ENCODE measurements at places on chromosomes 12 and 14.

- DNase-seq = no peak
Observed at GRCh38 chr12:108282676-108283075, 56.4 kb downstream of the CMKLR1 start.

- DNase-seq = peak; percentile 30
Observed at GRCh38 chr12:111598637-111599452, at the start of gene ATXN2. Gene ATXN2, minus strand, starts transcription at chr12:111599315. Its CDS starts 281 bp downstream, at chr12:111599034.

- no peak for DNase-seq
Observed at GRCh38 chr12:103455020-103455763, 40.6 kb downstream of the C12orf42 start.

DNA sequence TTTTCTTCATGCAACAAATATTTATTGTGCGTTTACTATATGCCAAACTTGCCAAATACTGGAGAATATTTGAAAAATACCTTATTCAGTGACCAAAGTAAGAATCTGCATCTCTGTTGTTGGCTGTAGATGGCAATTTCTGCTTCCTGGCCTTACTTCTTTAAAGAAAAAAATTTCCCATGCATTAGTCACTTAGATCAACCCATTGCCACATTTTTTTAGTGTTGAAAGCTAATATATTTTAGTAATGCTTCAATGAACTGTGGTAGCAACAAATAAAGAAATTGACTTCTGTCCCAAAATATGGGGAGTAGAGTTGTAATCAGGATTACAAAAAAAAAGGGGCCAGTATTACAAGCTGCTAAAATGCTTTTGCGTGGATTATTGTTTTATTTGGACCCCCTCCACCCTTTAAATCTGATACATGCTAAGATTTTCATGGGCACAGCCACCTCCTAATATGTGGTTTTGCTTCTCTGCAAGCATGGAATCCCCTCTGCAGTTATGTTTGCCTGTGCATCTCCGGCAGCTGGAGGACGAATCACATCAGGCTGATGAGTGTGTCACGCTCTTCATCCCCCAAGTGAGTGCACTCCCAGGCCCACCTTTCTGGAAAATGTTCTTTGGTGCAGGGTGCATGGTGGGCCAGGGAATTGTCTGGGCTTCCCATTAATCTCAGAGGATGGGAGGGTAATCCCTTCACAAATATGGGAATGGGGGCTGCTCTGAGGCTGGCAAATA lies 38.1 kb upstream of the PTCSC3 start:
- no peak for DNase-seq

GRCh38 chr12:42056130-42056529 lies 88.5 kb downstream of the GXYLT1 start:
- DNase-seq = no peak

GRCh38 chr14:66109426-66109825 lies 376.7 kb upstream of the CCDC196 start:
- DNase-seq = no peak

DNA sequence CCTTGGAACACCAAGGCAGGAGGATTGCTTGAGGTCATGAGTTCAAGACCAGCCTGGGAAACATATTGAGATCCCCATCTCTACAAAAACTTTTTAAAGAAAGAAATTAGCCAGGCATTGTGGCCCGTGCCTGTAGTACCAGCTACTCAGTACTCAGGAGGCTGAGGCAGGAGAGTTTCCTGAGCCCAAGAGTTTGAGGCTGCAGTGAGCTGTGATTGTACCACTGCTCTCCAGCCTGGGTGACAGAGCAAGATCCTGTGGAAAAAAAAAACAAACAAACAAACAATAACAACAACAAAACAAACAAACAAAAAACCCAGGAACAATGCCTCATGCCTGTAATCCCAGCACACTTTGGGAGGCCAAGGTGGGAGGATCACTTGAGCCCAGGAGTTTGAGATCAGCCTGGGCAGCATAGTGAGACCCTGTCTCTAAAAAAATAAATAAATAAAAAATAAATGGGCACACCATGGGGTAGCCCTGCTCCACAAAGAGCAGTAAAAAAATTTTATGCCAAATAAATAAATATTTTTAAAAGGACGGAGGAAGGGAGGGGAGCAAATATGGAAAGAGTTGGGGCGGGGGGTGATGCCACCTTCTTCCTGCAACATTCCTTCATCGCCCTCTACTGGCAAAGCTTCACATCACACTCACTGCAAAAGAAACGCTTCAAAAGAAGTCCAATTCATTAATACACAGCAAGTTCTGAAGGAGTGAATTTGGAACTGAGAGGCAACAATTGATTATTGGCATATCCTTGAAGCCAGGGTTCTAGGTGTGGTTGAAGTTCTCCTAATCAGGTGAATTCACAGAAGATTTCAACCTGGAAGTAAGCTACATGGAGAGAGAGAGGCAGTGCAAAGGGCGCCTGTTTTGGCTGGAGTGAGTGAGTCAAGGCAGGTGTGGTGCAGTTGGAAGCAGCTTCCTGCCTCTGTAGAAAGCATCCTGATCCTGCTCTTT lies 8.8 kb upstream of the GNPTAB start:
- no peak for DNase-seq

GRCh38 chr14:39175445-39176262 lies 600 bp downstream of the PNN start:
- DNase-seq = peak; percentile 56

GRCh38 chr12:112862636-112863290 lies 44.0 kb upstream of the OAS1 start:
- no peak for DNase-seq

GRCh38 chr14:95316821-95317220 lies 2.9 kb downstream of the CLMN start:
- no peak for DNase-seq

GRCh38 chr12:26953447-26953846 lies 15.2 kb downstream of the FGFR1OP2 start:
- DNase-seq = no peak

GRCh38 chr12:3972576-3972975 lies 99.4 kb upstream of the PARP11 start:
- DNase-seq = no peak

DNA sequence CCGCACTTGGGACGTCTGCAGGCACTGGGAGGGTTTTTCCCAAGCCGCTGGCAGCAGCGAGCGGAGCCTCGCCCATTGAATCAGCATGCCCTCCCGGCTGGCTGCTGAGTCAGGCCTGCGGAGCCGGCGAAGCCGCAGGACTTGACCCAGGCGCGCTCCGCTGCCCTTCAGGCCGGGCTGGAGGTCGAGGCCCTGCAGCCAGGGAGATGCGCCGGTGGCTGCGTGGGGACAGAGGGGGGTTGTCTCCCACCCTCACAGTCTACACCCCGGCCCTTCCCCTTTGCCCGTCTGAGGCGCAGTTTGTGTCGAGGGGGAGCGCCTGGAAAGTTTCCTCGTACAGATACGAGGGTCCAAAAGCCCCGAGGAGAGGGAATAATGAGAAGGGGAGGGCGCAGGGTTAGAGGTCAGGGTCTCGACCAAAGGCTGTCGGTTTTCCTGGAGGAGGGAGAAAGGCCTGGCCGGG lies 759 bp upstream of the KLC1 start:
- peak; percentile 54 for DNase-seq

- no peak for DNase-seq
Observed at GRCh38 chr12:122449317-122449716, 26.8 kb upstream of the CLIP1 start.

DNA sequence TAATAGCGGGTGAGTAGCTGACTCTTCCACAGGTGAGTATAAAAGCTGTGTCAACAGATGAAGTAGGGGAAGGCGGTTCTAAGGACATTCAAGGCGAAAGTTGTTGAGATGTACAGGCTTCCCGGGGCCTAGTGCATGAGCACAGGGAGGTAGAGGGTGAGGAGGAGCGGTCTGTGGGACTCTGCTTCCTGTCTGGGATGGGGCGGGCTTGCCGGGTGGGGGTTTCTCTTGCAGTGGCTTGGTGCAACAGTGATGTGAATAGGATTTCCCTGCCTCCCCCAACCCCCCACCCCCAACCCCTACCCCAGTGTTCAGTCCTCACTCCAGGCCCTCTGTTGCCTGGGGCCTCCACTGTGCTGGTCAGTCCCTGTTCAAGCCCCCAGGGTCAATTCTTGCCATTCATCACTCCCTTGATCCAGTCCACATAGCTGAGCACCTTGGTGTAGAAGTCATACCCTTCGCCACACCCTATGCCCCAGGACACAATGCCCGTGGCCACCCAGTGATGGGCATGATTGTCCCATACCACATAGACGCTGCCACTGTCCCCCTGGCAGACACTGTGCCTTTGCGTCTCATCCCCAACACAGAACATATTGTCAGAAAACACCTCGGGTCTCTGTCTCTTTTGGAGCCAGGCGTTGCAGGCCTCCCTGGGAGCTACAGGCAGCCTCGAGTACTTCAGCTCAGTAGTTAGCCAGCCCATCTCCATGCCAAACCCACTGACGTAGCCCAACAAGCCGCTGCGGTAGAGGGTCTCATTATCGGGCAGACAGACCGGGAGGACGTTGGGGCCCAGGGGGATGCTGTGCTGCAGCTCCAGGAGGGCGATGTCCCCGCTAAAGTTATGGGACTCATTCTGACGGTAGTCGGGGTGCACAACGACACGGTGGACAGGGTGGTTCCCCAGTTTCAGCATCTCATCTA lies 4.0 kb upstream of the C1R start:
- DNase-seq = no peak

- no peak for DNase-seq
Observed at GRCh38 chr14:78737601-78738000, 567.4 kb downstream of the NRXN3 start.

GRCh38 chr14:93328546-93328945 lies 4.3 kb downstream of the BTBD7 start:
- DNase-seq = no peak

GRCh38 chr12:76451528-76451927 lies 103.3 kb upstream of the BBS10 start:
- DNase-seq = no peak

GRCh38 chr14:43765474-43765873 lies 741.6 kb downstream of the FSCB start:
- DNase-seq = no peak

DNA sequence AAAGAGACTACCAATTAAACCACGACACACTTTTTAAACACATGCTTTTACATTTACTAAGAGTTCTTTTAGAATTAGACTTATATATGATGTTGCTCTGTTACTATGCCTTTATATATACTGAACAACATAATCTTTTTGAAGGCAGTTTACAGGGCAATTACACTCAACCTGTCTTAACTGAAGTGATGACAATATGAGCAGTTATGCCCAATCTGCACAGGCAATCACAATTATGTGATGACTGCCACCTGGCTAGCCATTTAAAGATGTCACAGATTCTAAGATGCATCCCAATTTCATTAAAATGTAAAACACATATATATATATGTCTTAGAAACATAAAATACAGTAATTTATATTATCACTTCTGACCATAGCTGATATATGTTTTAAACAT lies 112.6 kb downstream of the STXBP6 start:
- DNase-seq = no peak

- no peak for DNase-seq
Observed at GRCh38 chr12:78568321-78569020, 296.1 kb upstream of the SYT1 start.

DNA sequence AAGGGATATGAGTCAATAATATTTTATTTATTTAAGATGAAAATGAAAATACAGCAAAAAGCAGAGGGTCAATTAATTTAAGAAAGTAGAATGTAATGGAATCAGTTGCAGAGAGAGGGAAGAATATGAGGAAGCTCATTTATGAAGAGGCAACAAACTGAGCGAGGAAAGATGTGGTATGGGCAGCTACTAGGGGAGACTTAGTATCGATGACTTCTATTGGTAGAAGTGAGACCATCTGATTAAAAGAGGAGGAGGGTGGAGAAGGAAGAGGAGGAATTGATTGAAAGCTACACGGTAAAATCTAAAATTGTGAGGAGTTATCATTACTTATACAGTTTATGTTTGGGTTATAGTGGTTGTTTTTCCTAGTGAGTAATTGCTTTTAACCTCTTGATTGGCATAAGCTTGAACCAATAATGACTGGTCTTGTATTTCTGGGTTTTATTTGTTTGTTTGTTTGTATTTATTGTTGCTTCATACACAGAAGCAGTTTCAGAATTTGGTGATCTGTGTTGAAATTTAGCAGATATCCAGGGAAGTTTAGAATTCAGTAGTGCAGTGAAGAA lies 121.0 kb downstream of the LRRIQ1 start:
- no peak for DNase-seq

DNA sequence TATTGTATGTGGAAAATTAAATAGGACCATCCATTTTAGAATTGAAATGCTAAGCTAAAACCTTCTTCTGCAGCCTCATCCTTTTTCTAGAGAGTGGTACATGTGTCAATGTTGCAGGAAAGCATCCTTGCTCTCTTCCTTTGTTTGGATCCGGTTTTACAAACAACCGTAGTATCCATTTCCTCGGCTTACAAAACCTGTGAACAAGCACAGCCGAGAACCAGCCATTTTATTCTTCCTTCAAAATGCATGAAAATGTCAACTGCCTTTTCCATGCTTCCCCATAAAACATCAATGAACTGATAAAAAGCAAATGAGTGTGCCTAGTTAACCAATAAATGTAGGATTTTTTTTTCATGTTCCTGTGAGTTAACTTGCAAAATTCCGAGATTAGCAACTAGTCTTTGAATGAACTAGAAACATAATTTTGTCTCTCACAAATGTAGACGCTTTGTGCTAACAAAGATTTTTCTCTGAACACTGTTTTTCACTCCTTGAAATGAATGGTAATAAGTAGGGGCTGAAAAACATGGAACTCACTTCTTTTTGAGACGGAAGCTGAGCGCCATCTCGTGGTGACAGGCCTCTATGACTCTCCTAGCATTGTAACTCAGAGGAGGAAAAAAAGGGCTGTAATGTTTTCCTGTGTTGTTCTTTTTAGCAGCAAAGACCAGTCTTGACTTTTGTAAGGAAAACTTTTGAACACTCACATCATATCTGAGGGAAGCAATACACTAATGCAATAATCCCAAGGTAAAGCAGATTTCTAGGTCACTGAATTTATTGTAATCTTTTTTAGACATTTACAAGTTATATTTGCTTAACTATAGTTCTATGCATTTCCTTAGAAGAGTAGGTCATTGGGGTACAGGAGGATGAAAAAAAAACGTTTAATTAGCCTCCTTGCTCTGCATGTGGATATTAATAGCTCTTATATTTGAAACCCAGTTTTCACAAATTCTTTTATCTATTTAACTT lies 157.4 kb upstream of the FOXG1 start:
- DNase-seq = peak; percentile 65

DNA sequence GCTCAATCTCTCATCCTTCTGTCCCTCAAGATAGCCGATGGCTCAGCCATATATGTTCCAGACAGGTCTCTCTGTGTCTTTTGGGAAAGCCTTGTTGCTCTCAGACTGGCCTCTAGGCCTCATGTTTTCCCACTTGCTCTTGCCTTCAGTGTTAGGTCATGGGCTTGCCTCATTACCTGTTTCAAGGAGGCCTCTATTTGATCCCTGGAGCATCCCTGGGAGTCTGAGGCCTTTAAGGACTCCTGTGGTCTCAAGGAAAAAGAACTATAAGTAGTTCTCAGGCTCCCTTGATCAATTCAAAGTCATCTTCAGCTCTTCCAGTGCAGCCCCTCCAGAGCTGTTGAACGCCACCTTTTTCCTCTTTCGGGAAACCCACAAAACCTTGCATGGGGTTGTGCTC lies 47.9 kb downstream of the NTF3 start:
- DNase-seq = no peak

GRCh38 chr14:70098250-70098809 lies 90.4 kb downstream of the SLC8A3 start:
- DNase-seq = no peak

Measured in hypothalamus (tissue), 51 donors.